CD4-positive, alpha-beta T cell treated with Interleukin-6 at 100 ng/mL for 8 hours (primary cell): ENCODE measurements at places on chromosomes 12 and 14.

DNA sequence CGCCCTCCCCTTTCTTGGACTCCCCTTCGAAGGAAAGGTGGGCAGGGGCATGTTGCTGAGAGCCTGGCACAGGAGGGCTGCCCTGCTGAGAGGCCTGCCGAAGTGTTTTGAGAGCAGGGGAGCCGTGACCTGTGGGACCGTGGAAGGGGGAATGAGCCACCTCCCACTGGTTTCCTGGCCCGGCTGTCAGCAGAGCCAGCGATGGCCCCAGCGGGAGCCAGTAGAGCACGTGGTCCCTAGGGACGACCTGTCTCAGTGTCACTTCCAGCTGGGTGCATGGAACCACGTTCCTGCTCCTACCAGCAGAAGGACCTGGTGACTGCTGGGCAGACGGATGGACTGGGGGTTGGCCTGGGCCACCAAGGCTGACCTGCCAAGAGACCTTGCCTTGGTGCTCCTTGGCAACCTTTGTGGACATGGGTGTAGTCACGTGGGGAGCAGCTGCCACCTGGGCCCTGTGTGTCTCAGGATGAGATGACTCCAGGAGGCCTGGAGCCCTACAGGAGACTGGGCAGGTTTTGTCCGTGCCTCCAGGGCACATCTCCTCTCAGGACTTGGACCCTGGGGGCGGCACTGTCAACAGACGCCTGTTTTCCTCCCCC is 34.6 kb downstream of the BEGAIN start:
- DNase-seq = no peak

- DNase-seq = peak; percentile 38
These were observed 4.9 kb upstream of the MTA1 start for GRCh38 chr14:105414456-105415371.

DNA sequence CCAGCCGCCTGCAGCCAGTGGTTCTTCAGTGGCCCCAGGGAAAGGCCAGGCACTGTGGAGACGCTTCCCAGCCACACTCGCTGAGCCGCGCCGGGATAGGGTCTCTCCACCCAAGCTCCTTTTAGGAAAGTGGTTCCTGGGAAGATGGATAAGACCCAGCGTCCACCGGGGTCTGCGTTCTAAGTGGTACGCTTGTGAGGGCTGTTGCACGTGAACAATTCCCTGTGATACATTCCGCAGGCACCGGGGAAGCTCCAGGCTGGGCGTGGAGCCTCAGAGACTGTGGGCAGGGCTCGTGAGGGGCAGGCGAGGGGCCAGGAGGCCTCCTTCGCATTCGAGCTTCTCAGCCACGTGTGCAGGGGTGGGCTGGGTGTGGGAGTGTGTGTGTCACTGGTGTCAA is 48.4 kb downstream of the GALNT9 start:
- DNase-seq = no peak

DNA sequence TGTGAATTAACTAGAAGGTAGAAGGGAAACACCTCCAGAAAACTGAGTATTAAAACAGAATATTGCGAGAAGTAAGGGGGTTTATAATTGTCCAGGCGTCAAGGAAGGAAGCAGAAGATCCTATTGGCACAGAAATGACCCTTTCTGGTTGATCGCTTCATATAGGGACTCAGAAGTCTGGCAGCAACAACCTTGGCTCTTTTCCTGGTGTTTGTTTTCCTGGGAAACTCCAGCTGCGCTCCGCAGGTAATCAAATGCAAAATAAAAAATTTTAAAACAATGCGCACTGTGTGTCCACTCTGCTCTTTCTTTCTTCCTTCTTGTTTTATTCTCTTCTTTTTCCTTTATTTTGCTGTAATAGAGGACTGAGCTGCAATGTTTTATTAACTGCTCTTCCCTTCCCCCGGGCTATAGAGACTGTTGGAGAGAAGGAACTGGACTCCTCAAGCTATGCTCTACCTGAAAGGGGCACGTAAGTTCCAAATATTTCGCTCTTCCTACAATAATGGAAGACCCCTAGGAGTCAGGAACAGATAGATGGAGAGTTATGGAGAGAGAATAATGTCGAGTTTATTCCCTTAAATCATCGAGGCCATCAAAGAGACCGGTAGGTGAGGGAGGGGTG is 737 bp downstream of the SPX start:
- DNase-seq = no peak

GRCh38 chr14:57714487-57714931 is 151.4 kb downstream of the SLC35F4 start:
- no peak for DNase-seq

DNA sequence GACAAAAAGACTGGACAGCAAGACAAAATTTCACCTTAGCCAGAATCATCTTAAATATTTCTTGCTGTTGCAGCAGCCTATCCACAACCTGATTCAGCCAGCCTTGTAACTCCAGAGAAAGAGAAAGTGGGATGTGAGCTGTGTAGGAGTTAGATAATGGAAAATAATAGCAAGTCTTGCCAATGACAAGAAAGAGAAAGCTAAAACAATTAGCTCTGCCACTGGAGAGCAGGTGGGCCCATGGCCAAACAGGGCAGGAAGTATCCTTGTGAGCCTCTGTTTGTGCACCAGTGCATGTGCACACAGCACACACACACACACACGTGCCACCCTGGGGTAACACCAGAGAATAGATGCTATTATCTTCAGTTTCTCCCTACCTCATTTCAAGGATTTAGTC is 106.0 kb upstream of the CCDC196 start:
- no peak for DNase-seq

DNA sequence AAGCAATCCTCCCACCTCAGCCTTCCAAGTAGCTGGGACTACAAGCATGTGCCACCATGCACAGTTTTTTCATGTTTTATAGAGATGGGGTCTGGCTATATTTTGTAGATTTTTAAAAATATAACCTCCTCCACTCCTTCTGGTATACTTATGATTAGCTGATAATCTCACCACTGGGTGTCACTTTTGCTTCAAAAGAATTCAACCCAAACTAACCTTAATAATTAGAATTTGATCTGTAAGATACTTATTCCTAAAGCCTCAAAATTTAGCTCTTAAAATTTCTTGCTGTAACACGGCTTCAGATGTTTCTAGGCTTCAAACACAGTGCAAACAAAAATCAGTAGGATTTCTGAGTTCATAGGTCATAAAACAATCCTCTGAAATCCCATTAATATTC is 130.3 kb downstream of the CEP83 start:
- DNase-seq = no peak

- DNase-seq = no peak
These were observed 341.5 kb upstream of the FAR2 start for GRCh38 chr12:28807535-28807934.

DNA sequence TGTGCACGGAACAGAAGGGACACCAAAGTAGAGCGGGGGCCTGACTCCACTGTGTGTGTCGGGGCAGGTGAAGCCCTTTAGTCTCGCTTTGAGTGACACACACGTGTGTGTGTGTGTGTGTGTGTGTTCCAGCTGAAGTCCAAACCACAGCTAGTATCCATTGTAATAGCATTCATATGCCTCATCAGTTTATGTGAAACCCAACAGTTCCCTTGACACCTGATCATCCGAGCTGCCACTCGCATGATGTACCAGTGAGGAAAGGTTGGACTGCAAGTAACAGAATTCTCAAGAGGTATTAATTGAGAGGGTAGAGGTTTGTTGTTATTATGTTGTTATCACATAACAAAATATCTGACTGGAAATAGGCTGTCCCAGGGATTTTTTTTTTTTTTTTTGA is 16.4 kb downstream of the CCDC63 start:
- no peak for DNase-seq

GRCh38 chr12:80708259-80708974 is 983 bp downstream of the MYF6 start:
- no peak for DNase-seq

- DNase-seq = no peak
These were observed 21.5 kb downstream of the RFLNA start for GRCh38 chr12:124316257-124316900.

GRCh38 chr14:54614296-54614695 is 47.4 kb downstream of the SAMD4A start:
- no peak for DNase-seq

- DNase-seq = no peak
These were observed 1080.7 kb downstream of the LRFN5 start for GRCh38 chr14:42687421-42687820.

DNA sequence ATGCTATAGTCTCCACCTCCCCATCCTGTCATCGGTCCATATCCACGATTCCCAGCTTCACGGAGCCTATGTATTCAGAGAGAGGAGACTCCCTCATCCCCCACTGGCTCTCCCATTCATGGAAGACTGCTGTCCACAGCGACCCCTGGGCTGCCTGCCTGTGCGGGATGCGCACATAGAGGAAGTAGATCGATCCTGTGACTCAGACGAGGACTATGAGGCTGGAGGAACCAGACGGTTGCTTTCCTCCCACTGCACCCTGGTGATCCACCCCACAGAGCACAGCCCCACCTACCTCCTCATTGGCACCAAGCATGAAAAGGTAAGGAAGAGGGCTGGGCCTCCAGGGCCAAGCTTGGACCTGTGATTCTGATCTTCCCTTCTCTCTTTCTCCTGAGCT is 24.4 kb downstream of the PIGH start:
- no peak for DNase-seq

GRCh38 chr12:112908548-112908947 is 1.8 kb downstream of the OAS1 start:
- DNase-seq = peak; percentile 9

DNA sequence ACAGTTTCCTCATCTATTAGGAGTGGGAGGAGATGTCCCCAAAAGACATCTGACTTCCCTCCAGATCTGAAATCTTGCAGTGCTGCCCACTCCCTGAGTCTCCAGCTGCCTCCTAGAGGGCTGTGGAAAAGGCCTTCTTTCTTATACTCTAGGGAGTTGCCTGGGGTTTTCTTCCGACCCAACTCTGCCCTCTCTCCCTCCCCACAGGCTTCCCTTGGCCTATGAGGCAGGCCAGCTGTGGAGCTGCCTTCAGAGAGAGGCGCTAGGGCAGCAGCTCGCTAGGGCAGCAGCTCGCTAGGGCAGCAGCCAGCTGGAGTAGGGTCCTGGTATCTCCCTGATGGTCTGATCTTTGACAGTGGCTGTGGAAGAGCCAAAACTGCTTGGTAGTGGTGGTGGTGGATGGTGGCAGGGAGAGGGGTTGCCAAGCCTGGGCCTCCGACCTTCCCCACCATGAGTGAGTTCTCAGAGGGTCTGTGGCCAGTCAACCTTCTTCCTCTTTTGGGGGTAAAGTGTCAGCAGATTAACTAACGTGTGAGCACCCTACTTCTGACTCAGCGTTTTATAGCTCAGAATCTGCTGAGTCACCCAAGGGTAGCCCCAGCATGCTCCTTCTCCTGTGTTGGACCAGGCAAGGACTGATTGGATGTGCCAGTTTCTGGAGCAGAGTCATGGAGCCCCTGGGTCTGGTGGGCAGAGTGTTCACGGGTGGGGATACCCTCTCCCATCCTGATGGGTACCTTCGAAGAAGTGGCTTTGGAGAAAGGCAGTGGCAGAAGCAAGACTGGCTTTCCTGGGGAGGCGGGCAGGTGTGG is 2.3 kb downstream of the SLC48A1 start:
- no peak for DNase-seq

- no peak for DNase-seq
These were observed 7.2 kb upstream of the CACNA2D4 start for GRCh38 chr12:1925684-1926006.

DNA sequence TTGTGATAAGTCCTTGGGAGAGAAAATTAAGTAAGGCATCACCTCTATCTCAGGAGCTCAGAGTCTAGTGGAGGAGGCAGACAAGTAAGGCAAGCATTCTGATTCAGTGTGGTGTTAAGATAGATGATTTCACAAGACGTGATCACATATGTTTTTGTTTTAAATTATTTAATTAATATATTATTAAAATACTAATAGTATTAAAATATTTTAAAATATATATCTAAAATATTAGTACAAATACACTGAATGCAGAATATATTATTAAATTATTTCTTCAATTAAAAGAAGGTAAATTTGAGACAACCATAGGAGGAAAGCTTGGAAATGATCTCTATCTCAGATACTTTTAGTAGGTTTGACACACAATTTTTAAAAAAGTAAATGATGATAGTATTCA is 51.5 kb upstream of the ANO4 start:
- no peak for DNase-seq

GRCh38 chr12:121314431-121314830 is 17.9 kb upstream of the CAMKK2 start:
- no peak for DNase-seq

- DNase-seq = no peak
These were observed 36.8 kb downstream of the EAPP start for GRCh38 chr14:34502545-34503225.

DNA sequence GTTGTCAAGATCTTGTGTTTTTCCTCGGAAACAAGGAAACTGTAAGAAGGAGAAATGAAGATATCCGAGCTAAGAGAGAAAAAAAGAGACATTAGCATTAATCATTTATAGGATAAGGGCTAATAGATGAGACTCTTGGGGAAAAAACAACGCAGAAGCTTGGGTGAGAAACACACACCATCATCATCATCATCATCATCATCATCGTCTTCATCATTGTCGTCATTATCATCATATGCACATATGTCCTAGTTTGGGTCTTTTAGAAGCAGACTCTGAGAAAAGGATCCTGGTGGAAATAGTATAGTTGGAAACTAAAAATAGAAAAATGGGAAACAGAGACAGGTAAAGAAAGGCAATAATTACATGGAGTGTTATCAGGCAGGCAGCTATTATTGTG is 95.9 kb downstream of the PAH start:
- no peak for DNase-seq

DNA sequence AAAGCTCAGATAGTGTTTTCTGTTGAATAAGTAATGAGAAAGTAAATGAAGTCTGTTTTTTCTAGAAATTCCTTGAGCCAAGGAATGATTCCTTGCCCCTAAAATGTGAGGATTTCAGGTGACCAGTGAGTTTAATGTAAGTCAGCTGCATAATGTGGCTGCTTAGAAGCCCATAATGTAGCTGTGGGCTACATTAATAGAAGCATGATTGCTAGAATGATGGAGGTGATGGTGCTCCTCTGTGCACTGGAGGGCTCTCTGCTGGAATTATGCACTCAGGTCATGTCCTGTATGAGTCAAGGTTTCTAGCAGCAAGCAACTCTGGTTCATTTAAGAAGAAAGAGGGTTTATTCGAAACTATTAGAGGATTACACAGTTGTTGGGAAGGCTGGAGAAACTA is 19.6 kb upstream of the PWP1 start:
- DNase-seq = no peak

- no peak for DNase-seq
These were observed 81.2 kb downstream of the COX16 start for GRCh38 chr14:70278281-70278680.

DNA sequence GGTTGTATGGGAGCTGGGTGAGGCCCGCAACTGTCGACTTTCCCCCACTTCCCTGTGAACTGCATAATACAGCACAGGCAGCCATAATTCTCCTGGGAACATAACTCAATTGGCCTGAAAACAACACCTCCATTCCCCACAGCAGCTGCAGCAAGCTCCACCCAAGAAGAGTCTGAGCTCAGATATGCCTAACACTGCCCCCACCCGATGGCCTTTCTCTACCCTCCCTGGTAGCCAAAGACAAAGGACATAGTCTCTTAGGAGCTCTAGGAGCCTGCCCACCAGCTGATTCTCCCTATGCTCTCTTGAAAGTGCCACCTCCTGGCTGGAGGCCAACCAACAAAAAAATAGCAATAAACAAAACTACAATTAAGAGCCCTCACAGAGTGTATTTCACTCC is 542.7 kb upstream of the LMO3 start:
- DNase-seq = no peak
